ENCODE measurements at places on chromosomes 7 and 10. TPM values are rescaled to one million over a fixed set of nuclear protein-coding genes. Genes with fewer than 3 reads are reported as not detected.

DNA sequence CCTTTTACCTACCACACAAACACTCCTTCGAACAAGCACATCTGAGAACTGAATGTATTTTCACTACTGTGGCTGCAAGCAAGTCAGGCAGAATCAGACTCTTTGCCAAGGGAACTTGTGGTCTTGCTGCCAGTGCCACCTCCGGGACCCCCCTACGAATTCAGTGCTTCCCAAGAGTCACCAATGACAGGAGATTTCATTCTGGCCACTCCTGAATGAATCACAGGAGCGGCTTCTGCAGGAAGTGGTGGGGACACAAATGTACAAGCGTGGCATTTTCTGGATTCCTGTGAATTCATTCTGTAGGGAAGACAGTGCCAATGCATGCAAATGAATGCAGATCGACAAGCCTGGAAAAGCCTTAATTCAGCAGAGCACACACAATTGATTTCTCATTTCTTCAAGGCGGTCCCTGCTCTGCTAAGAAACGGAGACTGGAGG lies 161.2 kb downstream of the CAMK1D start:
- no peak overlapping the region for H3K27ac ChIP-seq
- peak; percentile 57 for DNase-seq
- H3K36me3 ChIP-seq, result no peaks in the 10 kb centered on the region
- peaks cover 3% of the 10 kb centered on the region for H3K4me1 ChIP-seq
- no peaks in the 10 kb centered on the region for H3K27me3 ChIP-seq

GRCh38 chr10:44659320-44659719 lies 251.8 kb upstream of the TMEM72 start:
- H3K27me3 ChIP-seq, result peaks cover 8% of the 10 kb centered on the region
- H3K4me1 ChIP-seq, result peaks cover 19% of the 10 kb centered on the region
- DNase-seq, result no peak
- H3K27ac ChIP-seq, result no peak overlapping the region

DNA sequence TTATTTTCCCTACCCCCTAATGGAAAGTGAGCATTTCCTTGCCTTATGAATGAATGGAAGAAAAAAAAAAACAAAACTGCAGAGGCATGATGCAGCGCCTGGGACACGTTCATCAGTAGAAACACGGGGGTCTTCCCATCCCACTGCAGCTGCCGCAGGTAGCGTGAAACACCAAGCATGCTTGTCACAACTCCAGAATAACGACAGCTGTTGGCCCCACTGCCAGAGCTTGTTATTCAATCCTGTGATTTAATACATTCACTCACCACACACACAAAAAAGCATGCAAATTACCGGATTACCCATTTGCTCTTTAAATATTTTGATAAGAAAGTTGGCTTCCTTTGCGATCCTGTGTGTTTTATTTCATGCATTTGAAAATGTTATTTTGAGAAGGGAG lies 48.4 kb upstream of the GNA12 start:
- no peak for DNase-seq
- H3K36me3 ChIP-seq, result no peaks in the 10 kb centered on the region
- peaks cover 7% of the 10 kb centered on the region for H3K4me1 ChIP-seq
- no peak overlapping the region for H3K27ac ChIP-seq
- H3K27me3 ChIP-seq, result peaks cover 6% of the 10 kb centered on the region

DNA sequence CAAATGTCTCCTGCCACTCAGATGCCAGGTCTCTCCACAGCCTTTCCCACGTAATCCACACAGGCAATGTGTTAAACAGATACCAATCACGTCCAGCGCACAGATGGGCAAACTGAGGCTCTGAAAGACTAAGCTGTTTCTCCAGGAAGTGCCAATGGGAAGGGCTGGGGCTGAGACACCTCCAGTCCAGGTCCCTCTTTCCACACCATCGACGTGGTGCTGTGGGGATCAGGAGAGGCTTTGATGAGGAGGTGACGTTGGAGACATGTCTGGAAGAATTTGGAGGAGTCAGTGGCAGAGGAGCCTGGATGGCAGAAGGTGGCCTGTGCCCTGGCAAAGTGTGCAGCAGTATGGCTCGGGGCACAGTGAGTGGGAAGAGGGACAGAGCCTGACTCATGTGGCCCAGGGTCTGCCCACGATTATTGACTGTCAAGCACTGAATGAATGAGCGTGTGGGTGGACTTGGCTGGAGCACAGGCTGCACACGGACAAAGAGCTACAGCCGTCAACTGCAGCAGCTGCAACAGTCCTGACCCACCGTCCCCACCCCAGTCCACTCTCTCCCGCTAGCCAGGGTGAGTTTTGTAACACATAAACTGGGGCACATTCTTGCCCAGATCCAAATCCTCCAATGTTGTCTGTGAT lies 40.8 kb upstream of the HSPA12A start:
- no peak overlapping the region for H3K27ac ChIP-seq
- peaks cover 10% of the 10 kb centered on the region for H3K27me3 ChIP-seq
- DNase-seq, result no peak
- peaks cover 2% of the 10 kb centered on the region for H3K4me1 ChIP-seq
- no peak overlapping the region for H3K4me3 ChIP-seq

GRCh38 chr10:60434418-60435046 lies 44.9 kb upstream of the ANK3 start:
- peaks cover 32% of the 10 kb centered on the region for H3K4me1 ChIP-seq
- H3K4me3 ChIP-seq, result no peak overlapping the region

DNA sequence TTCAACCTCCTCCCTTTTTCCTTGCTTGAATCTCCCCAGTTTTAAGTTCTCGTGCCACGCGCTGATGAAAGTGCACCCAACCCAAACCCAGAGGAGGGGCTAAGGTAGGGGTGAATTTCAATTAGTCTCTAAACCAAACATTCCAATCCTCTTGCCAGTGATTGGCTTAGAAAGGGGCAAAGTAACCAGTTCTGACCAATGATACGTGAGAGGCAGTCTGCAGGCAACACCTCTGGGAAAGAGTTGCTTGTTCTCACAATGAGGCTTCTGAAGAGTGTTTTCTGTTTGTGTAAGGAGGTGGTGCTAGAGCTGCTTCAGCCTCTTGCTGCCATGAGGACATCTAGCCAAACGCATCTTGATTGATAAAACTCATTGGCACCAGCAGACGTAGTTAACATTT lies 21.8 kb downstream of the SLC35G1 start:
- no peak overlapping the region for H3K27ac ChIP-seq
- H3K27me3 ChIP-seq, result no peaks in the 10 kb centered on the region
- peaks cover 14% of the 10 kb centered on the region for H3K4me1 ChIP-seq
- DNase-seq, result no peak
- peaks cover 2% of the 10 kb centered on the region for H3K36me3 ChIP-seq
- H3K4me3 ChIP-seq, result no peak overlapping the region

DNA sequence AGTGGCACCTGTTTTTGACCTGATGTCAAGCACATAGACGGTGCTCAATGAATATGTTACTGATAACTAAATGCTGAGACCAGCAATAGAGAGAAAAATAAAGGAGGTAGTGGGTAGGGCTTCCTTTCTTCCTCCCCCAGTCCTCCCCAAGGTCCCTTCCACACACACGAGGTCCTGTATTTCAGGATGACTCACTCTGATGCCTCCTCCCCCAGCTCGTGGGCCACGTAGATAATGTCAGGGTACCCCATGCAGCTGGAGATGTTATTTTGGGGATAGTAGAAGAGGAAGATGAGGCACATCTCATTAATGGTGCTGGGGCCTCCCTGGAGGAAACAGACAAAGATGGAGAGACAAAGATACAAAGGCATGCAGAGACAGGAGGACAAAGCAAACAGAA lies 17.3 kb downstream of the PRSS58 start:
- no peak overlapping the region for H3K4me3 ChIP-seq
- H3K36me3 ChIP-seq, result no peaks in the 10 kb centered on the region
- H3K4me1 ChIP-seq, result no peaks in the 10 kb centered on the region
- peaks cover 15% of the 10 kb centered on the region for H3K27me3 ChIP-seq
- DNase-seq, result no peak

DNA sequence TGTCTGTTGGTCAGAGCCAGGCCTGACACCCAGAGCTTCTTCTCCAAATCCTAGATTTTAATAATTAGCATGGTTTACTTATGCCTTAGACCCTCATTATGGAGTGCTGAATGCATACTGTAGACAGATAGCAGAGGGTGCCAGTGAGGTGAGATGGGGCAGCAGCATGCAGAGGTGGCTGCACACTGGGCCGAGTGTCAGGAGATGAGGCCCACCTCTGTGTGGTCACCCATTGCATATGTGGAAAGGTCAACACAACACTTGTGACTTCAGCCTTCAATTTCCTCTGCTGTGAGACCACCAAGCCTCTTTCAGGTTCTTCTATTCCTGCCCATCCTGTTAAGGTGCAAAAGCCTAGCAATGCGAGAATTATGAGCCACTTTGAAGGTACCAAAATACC lies 39.7 kb upstream of the NMT2 start:
- peaks cover 4% of the 10 kb centered on the region for H3K4me1 ChIP-seq
- H3K4me3 ChIP-seq, result no peak overlapping the region
- no peak overlapping the region for H3K27ac ChIP-seq
- no peak for DNase-seq

Gene SPDYE5
- not detected for total RNA-seq

Gene BEND7
- total RNA-seq, result 12.4 TPM

Gene AGAP5
- 5.9 TPM for total RNA-seq

Data from osteocyte (in vitro differentiated cells).